ENCODE measurements at places on chromosomes 2 and 18. TPM values are rescaled to one million over a fixed set of nuclear protein-coding genes. Genes with fewer than 3 reads are reported as not detected.
A peak's percentile ranks its signal among the peaks of the same experiment; 100 is the strongest.

DNA sequence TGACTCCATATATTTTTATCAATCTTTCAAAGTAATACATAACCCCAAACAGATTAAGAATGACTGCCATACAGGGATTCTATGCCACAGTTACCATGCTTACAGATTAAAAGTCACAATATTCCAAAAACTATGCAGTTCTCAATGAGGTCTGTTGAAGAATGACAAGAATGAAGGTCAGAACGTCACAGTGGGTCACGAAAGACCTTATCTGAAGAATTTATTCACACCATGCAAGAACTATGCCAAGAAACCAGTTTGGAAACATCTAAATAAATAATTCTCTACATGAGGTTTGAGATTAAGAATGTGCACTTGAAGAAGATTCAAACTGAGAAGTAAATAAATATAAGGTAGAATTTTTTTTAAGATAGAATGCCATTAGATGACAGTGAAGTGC is 253.3 kb downstream of the EXOC6B start:
- DNase-seq = no peak

GRCh38 chr18:60411715-60412114 is 39.1 kb upstream of the MC4R start:
- DNase-seq = no peak

GRCh38 chr18:1499265-1499664 is 594.6 kb downstream of the ADCYAP1 start:
- DNase-seq = no peak

DNA sequence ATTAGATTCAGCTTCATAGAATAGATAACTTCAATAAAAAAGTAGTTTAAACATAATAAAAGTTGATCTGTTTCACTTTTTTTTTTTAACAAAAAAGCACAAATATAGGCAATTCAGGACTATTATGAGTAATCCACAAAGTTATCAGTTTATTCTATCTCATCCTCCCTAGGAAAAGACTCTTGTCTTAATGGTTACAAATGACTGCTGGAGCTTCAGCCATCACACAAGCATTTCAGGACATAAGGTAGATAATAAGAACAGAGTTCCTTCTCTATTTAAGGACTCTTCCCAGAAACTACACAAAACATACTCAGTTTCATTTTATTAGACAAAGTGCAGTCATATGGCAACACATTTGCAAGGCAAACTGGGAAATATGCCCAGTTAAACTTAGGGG is 357.6 kb upstream of the SETBP1 start:
- DNase-seq = no peak

- no peak for DNase-seq
Measured at GRCh38 chr18:2223449-2223848, 347.9 kb downstream of the METTL4 start.

DNA sequence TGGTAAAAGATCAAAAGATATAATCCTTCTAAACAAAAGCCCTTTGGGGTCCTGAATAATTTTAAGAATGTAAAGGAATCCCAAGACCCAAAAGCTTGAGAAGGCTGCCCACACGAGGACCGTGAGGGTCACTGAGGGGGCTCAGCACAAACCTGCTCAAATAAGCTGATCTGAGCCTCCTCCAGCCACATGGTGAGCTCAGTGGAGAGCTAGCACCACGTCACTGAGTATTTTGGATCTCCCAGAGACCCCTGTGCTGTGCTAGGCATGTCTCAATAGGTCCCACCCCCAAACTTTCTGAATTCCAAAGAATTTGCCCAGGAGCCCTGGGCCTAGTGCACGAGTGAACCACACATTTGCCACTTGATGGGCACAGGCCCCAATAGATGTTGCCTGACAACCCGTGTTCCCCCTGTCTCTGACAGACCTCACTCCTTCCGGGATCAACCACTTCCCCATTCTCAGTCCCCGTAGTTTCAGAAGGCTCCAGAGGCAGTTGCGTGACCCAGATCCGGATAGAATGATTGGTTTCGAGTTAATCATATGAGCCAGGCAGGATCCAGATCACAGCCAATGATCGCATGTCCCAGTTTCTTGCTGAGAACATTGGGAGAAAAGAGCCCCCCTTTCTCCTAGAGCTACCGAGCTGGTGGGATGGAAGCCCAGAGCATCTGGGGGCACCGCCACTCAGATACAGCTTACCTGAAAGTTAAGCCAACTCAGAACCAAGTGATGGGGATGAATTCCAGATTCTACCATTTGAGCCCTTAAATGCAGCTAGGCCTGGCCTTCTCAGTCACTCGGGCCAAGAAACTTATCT is 203.8 kb downstream of the TNS1 start:
- peak; percentile 83 for DNase-seq

DNA sequence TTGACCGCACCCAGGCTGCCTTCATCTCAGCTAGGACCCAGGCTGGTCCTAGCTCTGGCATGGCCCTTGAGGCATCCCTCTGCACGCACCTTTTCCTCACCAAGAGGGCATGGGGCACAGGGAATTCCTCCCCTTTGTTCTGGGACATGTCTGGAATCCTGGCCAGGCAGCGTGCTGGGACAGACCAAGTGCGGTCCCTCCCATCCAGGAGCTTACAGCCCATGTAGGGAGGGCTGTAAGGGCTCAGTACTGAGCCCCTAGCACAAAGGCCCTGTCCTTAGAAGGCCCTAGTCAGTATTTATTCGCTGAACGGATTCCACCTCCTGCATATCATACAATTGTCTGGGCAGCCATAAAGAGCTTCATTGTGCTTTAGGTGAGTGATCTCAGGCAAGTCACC is 3.0 kb downstream of the TMEM37 start:
- no peak for DNase-seq

GRCh38 chr2:31109633-31110192 is 28.5 kb downstream of the GALNT14 start:
- no peak for DNase-seq

DNA sequence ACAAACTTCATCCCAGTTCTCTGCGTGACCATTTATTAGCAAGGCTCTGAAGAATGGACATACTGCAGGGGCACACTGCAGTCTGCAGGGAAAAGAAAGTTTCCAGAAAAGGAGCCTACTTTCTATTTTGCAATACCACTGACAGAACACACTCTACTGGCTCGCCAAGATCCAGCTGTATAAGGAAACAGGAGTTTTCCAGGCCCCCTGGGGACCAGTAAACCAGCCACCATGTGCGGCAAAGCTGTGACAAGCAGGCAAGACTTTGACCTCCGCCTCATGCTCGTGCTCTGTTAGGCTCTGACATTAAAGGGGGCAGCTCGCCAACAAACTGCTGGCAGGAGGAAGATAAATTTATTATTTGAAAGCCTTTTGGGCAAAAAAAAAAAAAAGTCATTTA is 67.3 kb downstream of the CCBE1 start:
- DNase-seq = peak; percentile 83

DNA sequence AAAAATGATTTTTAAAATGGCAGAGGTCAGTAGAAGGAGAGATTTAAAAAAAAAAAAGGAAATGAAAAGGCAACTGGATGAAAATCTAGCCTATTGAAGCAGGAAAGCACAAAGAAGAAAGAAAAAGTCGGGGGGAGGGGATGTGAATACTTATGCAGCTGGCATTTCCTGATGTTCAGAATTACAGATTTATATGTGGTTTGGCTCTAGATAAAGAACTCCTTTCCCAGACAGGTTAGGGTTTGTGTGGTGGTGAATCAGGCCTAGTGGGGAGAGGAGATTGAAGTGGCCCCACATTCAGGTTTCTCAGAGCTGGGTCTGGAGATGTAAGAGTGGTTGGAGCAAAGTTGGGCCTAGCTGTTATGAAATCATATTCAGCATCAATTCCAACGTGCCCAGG is 394.4 kb downstream of the FIGN start:
- DNase-seq = no peak

DNA sequence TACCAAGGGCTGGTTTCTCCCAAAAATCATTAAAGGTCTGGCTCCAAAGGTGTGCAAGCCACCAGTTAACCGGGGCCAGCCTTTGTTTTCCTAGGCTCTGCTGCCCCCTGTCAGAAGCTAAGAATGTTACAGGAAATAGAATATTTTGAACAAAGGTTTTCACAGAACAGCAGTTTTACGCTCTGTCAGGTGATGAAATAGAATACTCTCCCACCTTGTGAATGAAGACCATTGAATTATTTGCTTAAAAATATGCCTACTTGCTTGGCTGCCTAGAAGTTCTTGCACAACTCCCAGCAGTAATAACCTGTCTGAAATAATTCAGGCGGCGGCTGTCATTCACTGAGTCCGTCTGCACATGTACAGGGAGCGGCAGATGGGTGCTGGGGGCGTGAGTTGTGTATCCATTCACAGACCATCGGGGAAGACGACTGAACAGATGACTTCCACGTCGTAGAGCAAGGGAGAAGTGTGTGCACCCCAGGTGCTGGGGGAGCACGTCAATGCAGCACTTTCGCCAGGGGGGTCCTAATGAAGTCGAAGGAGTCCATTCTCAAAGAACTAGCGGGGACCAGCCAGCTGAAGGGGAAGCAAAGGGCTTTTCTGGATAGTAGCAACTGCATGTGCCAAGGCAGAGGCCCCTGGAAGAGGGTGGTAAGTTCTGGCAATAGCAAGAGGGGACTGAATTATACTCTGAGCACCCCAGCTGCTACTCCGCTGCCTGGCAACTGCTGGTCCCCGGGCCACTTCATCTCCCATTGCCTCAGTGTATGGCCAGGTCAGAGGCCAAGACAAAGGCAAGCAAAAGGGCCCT is 56.1 kb downstream of the SF3B1 start:
- DNase-seq = no peak

- DNase-seq = no peak
Measured at GRCh38 chr2:60976256-60976850, 41.2 kb upstream of the PEX13 start.

- peak; percentile 81 for DNase-seq
Measured at GRCh38 chr2:162073888-162074631, at the start of gene DPP4. TSS of gene DPP4 (minus strand) at chr2:162074215. CDS start at chr2:162073981, 234 bp downstream.

DNA sequence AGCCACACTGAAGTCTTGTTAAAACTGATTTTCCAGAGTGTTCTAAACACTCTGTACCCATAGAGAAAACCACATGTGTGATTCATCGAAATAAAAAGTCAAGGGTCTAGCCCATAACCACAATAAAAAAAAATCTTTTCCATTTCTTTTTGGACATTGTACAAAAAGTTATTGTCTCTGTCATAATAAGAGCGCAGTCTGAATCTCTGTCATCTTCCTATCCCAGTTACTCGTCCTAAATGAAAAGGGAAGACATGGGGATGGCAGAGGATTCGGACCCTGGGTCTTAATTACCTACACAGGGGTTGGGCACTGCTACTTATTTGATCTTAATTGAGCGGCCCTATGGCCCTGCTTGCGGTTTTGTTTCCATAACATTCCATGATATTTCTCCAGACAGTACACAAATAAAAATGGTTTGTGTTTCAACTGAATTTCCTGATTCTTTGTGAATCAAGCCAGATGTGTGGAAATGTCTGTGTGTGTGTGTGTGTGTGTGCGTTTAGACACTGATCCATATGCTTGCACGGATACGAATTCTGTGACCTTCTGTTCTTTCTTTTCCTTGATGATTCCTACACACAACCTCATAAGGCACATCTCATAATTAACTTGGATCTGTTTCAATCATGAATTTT is 133.4 kb upstream of the SPATS2L start:
- DNase-seq = no peak

GRCh38 chr2:99127981-99128380 is 13.5 kb upstream of the C2orf15 start:
- DNase-seq = no peak

- no peak for DNase-seq
Measured at GRCh38 chr18:44518666-44519065, 162.0 kb upstream of the SETBP1 start.

DNA sequence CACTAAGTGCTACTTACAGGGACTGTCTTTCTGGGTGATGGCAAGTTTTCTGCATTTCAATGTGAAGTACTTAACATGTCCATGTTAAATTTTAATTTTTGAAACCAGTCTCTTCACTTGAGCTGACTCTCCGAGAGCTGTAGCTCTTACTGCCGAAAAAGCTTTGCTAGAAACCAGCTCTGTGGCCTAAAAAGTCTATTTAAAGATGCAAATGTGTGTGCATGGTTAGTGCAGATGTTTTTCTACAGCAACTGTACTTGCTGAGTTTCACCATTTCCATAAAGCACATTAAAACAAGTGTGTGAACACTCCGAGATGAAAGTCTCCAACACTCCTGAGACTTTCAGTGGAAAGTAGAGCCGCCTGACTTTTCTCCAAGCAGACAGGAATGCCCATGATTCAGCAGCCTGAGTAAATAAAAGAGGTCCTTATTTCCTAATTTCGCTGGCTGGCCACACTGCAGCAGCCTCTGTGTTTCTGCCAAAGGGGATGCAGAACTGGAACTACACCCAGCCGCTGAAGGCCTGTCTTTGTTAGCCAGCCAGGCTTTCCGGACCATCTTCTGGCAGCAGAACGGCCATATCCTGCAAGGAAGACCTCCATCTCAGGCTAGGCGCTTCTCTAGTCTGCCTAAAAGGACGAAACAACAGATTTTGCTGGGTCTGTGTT is 121.2 kb downstream of the ZNF521 start:
- DNase-seq = peak; percentile 89

- no peak for DNase-seq
Measured at GRCh38 chr2:235148201-235149170, 196.7 kb downstream of the SH3BP4 start.

- DNase-seq = no peak
Measured at GRCh38 chr2:157052685-157053224, 204.8 kb upstream of the GALNT5 start.

DNA sequence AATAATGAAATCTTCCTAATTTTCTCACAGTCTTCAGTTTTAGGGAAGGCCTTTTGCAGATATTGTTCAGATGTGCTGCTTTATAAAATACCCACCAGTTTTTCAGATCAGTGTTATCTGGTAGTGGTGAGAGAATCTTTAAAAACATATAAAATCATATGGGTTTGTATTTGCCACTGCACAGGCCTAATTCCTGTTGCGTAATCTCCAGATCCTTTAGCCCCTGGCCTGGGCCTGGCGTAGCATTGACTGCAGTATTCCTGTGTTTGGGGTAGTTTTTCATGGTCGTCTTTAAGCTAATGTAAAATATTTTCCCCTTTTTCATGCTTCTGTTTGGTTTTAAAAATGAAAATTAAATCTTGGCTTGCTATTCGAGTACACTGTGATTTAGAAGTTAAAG is 43.2 kb downstream of the TSHZ1 start:
- DNase-seq = no peak

The SEPTIN10 gene
- 88.3 TPM for total RNA-seq

The YES1 gene
- 51.6 TPM for total RNA-seq

The AOX1 gene
- 333 TPM for total RNA-seq

The FNDC4 gene
- total RNA-seq = 11.7 TPM

The CRACDL gene
- total RNA-seq = 6.8 TPM

The CREG2 gene
- not detected for total RNA-seq

The SNRNP27 gene
- total RNA-seq = 35.9 TPM
